ENCODE measurements at places on chromosomes 11 and 22.

DNA sequence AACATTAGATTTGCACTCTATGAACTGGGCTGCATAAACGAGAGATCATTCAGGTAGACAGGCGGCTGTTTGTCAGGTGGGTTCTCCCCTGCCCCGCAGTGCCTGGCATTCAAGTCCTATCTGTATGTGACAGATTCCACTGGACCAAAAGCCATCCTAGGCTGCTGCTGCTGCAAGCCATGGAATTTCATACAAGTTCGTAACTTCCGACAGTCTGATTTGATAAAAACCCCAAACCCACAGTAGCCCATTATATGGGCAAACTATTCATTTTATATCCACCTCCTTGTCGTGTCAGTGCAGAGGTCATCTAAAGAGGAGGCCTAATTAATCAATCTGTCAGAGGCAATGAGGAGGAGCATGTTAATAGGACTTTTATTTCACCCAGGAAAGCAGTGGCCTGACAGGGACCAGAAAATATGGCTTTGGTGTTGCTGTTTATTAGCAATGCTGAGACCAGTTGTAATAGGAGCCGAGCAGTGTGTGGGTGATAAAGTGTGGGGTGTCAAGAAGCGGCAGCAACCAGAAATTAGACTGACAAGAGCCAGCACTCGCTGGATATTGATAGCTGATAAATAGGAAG is 124.2 kb downstream of the ARL14EP start:
- H3K27me3 ChIP-seq, result no peaks in the 10 kb centered on the region
- H3K27ac ChIP-seq, result peak overlapping the region; percentile 54

GRCh38 chr11:70031631-70032469 is 46.3 kb upstream of the ANO1 start:
- H3K4me1 ChIP-seq, result peaks cover 8% of the 10 kb centered on the region
- no peak overlapping the region for H3K27ac ChIP-seq

GRCh38 chr11:87934182-87934581 is 241.1 kb downstream of the RAB38 start:
- no peak for DNase-seq
- peaks cover 3% of the 10 kb centered on the region for H3K36me3 ChIP-seq
- H3K27me3 ChIP-seq, result peaks cover 2% of the 10 kb centered on the region
- no peak overlapping the region for H3K27ac ChIP-seq

DNA sequence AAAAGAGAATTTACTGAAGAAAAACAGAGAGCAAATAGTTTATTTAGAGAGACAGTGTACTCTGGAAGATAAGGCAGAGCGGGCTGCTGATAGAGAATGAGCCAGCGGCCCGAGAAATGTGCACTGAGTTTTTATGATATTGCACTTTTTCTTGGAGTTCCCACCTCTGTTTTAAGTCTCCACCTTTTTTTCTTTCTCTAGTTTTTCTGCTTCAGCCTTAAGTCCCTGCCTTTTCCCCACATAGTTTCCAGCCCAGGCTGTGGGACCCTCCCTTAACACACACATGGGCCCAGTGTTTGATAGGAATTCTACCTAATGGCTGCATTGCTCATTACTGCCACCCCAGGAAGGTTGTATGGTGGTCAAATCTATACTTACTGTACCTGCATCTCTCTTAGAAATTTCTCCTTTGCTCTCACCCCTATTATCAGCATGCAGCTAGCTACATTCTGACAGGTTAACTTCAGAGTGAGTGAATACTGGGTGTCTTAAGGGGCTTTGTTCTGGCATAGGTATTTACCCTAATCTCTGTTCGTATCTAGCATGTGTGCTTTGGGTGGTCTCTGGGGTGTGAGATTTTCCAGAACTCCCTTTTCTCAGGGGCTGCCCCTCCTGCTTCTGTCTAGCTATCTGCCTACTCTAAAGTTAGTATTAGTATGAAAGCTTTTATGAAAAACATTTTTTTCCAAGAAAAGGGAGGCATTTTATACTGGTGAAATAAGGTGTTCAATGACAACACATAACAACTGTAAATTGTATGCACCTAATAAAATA is 127.3 kb upstream of the TOP3B start:
- DNase-seq, result no peak
- H3K4me3 ChIP-seq, result no peak overlapping the region
- H3K27ac ChIP-seq, result no peak overlapping the region
- peaks cover 29% of the 10 kb centered on the region for H3K27me3 ChIP-seq

GRCh38 chr11:102251423-102251822 is 65.9 kb upstream of the BIRC3 start:
- no peaks in the 10 kb centered on the region for H3K27me3 ChIP-seq
- no peak overlapping the region for H3K4me3 ChIP-seq
- DNase-seq, result no peak
- no peak overlapping the region for H3K27ac ChIP-seq
- no peaks in the 10 kb centered on the region for H3K36me3 ChIP-seq
- H3K4me1 ChIP-seq, result peaks cover 21% of the 10 kb centered on the region

GRCh38 chr11:1317993-1318392 is 8.6 kb upstream of the TOLLIP start:
- no peaks in the 10 kb centered on the region for H3K4me1 ChIP-seq
- H3K27me3 ChIP-seq, result peaks cover 51% of the 10 kb centered on the region

- DNase-seq, result no peak
- no peak overlapping the region for H3K4me3 ChIP-seq
- H3K27me3 ChIP-seq, result peaks cover 2% of the 10 kb centered on the region
- no peak overlapping the region for H3K27ac ChIP-seq
- H3K4me1 ChIP-seq, result no peaks in the 10 kb centered on the region
Observed at GRCh38 chr11:59218893-59219292, 6.2 kb upstream of the MPEG1 start.

DNA sequence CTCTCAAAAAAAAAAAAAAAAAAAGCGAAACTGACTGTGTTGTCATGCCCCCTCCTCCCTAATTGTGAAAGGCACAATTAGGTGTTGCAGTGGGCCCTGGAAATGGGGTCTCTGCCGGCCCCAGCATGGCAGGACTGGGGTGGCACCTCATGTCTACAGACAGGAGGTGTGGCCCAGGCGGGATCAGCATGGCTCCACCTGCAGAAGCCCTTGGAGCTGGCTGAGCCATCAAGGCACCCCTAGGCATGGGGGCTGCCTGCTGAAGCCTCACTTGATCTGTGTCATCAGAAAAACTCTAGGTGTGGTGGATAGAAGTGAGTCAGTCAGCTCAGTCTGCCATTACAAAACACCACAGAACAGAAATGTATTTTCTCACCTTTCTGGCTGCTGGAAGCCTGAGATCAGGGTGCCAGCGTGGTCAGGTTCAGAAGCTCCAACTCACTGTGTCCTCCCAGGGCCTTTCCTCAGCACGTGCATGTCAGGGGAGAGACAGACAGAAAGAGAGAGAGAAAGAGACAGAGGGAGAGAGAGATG is 10.1 kb upstream of the B4GALNT4 start:
- H3K27me3 ChIP-seq, result peaks cover 2% of the 10 kb centered on the region
- no peak for DNase-seq
- H3K27ac ChIP-seq, result no peak overlapping the region
- no peak overlapping the region for H3K4me3 ChIP-seq
- H3K36me3 ChIP-seq, result no peaks in the 10 kb centered on the region

- peak overlapping the region; percentile 25 for H3K27ac ChIP-seq
- DNase-seq, result no peak
- no peak overlapping the region for H3K4me3 ChIP-seq
Observed at GRCh38 chr22:21815958-21816357, 51.5 kb downstream of the MAPK1 start.

DNA sequence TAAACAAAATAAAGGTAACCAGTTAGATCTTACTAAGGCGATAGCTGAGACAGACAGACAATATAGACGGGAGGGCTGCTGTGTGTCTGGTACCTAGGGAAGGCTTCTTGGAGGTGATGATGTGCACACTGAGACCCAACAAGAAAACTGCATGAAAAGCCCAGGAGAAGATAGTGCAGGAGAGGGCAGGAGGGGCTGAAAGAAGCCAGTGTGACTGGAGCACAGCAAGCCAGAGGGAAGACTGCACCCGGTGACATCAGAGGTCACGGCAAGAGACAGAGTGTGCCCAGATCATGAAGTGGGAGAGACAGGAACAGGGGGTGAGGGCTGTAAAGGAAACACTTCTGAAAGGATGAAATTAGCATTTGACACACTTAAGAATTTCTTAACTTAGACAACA is 266.3 kb downstream of the BRD1 start:
- DNase-seq, result no peak
- peaks cover 27% of the 10 kb centered on the region for H3K27me3 ChIP-seq
- H3K4me1 ChIP-seq, result no peaks in the 10 kb centered on the region
- no peaks in the 10 kb centered on the region for H3K36me3 ChIP-seq

DNA sequence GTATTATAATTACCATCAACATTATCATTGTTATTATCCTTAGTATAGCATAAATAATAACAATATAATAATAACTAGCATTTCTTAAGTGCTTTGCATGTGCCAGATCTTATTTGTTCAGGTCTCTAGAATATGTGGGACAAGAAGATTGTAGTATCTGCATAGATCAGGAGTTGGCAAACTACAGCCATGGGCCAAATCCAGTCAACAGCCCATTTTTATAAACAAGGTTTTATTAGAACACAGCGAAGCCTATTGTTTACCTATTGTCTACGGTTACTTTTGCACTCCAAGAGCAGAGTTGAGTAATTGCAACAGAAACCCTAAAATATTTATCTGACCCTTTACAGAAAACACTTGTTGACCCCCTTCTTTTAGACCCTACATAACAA is 81.4 kb downstream of the SLC1A2 start:
- no peaks in the 10 kb centered on the region for H3K27me3 ChIP-seq
- DNase-seq, result no peak
- no peak overlapping the region for H3K27ac ChIP-seq
- H3K36me3 ChIP-seq, result no peaks in the 10 kb centered on the region
- H3K4me3 ChIP-seq, result no peak overlapping the region

GRCh38 chr11:33735271-33736147 is 714 bp downstream of the CD59 start:
- DNase-seq, result peak; percentile 42
- H3K27ac ChIP-seq, result peak overlapping the region; percentile 93
- H3K4me3 ChIP-seq, result peak overlapping the region; percentile 86
- H3K36me3 ChIP-seq, result peaks cover 4% of the 10 kb centered on the region

Data from mesothelial cell of epicardium (in vitro differentiated cells).